Upper lobe of left lung (tissue), 6 donors: ENCODE measurements at places on chromosomes 2 and 18. TPM values are rescaled to one million over a fixed set of nuclear protein-coding genes. Genes with fewer than 3 reads are reported as not detected.

CFC1 gene
- total RNA-seq: not detected

DSC3 gene
- total RNA-seq: 0.98 TPM

CDH2 gene
- total RNA-seq: not detected

TUBA4B gene
- 2.7 TPM for total RNA-seq

HRH4 gene
- not detected for total RNA-seq

C2orf66 gene
- total RNA-seq: not detected

RAD51AP2 gene
- not detected for total RNA-seq

SCN2A gene
- total RNA-seq: 0.61 TPM

B3GNT7 gene
- 91.8 TPM for total RNA-seq

NOP58 gene
- total RNA-seq: 38.8 TPM

DLGAP1 gene
- 3.3 TPM for total RNA-seq

C2orf78 gene
- not detected for total RNA-seq

UGT1A6 gene
- 0.31 TPM for total RNA-seq

UBXN2A gene
- total RNA-seq: 16.8 TPM

SERPINE2 gene
- 2.2 TPM for total RNA-seq

FAM228B gene
- 24.8 TPM for total RNA-seq

C1GALT1C1L gene
- not detected for total RNA-seq

ASTL gene
- total RNA-seq: 0.27 TPM

PTRHD1 gene
- 24.1 TPM for total RNA-seq

TLX2 gene
- not detected for total RNA-seq

RNF125 gene
- total RNA-seq: 5.6 TPM

RPRM gene
- not detected for total RNA-seq

RETREG2 gene
- 46.1 TPM for total RNA-seq

EHD3 gene
- total RNA-seq: 3.7 TPM

AOX1 gene
- total RNA-seq: 28.7 TPM

IL1F10 gene
- total RNA-seq: not detected

HOXD10 gene
- total RNA-seq: not detected

ICA1L gene
- total RNA-seq: 6.7 TPM

REEP1 gene
- 8.0 TPM for total RNA-seq

EML6 gene
- total RNA-seq: 1.7 TPM

SRD5A2 gene
- 2.1 TPM for total RNA-seq

IL36G gene
- total RNA-seq: not detected

CPO gene
- not detected for total RNA-seq

SCRN3 gene
- total RNA-seq: 22.2 TPM

DYNAP gene
- not detected for total RNA-seq

TXNDC2 gene
- total RNA-seq: not detected

GPR75 gene
- total RNA-seq: 1.6 TPM

KCNG2 gene
- total RNA-seq: 0.91 TPM

ANO7 gene
- 1.0 TPM for total RNA-seq

ZNF521 gene
- total RNA-seq: 7.8 TPM

INPP4A gene
- total RNA-seq: 37.0 TPM

KYNU gene
- 16.0 TPM for total RNA-seq

CDH7 gene
- not detected for total RNA-seq

RAPH1 gene
- 82.8 TPM for total RNA-seq
